ENCODE measurements at places on chromosomes 6 and 20. TPM values are rescaled to one million over a fixed set of nuclear protein-coding genes. Genes with fewer than 3 reads are reported as not detected.
A peak's percentile ranks its signal among the peaks of the same experiment; 100 is the strongest.

Gene SPACA1
- total RNA-seq = not detected

Gene XKR7
- 13.5 TPM for total RNA-seq

Gene MYMX
- total RNA-seq = 0.52 TPM

Gene TMEM244
- not detected for total RNA-seq

Gene TRIM31
- total RNA-seq = not detected

Gene HACE1
- total RNA-seq = 16.6 TPM

Gene SIRPB1
- total RNA-seq = 0.21 TPM

Gene DUSP15
- total RNA-seq = 21.0 TPM

Gene SLC17A9
- not detected for total RNA-seq

Gene RPS6KA2
- total RNA-seq = 20.9 TPM

GRCh38 chr6:24891004-24891403, 44.8 kb downstream of the RIPOR2 start:
- no peak for ATAC-seq

GRCh38 chr20:47319517-47320252, 36.8 kb downstream of the ZMYND8 start:
- ATAC-seq = peak; percentile 26

GRCh38 chr6:8844968-8845367, 409.6 kb upstream of the SLC35B3 start:
- no peak for ATAC-seq

DNA sequence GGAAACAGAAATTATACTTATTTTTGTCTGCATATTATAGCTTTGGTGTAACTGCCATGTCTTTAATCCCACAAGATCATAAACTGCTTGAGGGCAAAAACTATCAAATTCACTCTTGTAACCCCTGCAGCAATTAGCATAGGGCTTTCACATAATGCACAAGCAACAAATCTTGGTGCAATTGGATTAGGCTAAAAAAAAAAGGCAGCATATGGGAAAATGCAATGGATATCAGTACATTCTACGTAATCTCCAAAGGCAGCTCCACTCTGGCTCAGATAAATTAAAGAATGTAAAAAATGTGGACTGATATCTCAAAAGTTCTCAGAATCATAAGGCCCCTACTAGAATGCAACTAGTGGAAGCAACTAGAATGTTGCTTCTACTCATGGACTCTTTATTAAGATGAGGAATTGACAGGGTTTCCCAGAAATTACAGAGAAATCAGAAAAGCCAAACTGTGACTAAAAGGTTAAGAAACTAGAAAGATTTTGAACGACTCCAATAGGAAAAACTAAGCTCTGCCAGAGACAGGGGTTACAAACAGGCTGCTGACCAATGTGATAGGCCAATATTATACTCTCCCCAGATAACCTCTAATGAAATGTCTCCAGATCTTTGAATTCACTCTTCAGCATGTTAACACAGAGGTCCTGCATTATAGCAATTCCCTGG, 55.0 kb downstream of the FILIP1 start:
- no peak for ATAC-seq

DNA sequence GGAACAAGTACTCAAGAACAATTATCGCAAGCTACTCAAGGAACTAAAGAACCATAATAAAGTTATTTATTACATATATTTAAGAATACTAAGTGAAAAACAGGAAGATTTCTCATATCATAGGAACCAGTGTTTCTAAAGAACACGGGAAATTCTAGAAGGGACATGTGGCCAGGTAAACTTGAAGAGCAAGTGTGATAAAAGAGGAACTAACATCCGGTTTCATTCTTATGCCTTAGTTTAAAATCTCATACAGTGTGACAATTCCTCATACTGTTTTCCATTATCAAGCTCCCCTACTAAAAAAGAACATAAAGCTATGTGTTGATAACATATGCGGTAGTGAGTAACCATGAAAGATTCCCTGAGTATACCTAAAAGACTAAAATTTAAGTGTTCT, 163.5 kb upstream of the SHLD1 start:
- no peak for ATAC-seq

DNA sequence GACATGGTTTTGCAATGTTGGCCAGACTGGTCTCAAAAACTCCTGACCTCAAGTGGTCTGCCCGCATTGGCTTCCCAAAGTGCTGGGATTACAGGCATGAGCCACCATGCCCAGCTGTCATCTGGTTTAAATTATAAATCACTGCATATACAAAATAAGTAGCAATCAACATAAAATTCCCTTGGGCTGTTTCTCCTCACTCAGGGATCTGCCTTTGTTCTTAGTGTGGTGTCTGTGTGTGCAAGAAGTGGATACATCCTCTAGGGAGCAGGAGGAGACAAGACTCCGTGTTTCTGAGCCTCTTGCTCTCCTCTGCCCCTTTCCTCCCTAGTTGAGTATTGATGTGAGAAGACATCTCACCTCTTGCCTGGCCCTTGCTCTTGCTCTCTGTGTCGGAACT, 65.2 kb upstream of the ADGRF4 start:
- no peak for ATAC-seq

DNA sequence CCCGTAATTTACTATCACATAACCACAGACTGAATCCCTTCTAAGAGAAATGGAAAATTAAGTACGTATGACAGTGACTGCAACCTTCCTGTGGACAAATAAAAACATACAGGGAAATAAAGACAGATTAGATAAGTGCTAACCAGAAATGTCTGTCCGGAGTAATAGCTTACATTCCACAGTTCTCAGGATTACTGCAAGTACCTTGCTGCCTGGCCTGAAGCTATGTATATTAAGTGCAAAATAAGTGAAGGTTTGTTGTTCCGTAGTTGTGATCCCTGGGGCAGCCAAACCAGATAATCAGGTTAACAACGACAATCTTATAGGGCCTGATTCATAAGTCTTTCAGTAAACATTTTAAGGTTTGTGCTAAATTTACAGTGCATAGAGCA, 2.8 kb downstream of the NEDD9 start:
- no peak for ATAC-seq

DNA sequence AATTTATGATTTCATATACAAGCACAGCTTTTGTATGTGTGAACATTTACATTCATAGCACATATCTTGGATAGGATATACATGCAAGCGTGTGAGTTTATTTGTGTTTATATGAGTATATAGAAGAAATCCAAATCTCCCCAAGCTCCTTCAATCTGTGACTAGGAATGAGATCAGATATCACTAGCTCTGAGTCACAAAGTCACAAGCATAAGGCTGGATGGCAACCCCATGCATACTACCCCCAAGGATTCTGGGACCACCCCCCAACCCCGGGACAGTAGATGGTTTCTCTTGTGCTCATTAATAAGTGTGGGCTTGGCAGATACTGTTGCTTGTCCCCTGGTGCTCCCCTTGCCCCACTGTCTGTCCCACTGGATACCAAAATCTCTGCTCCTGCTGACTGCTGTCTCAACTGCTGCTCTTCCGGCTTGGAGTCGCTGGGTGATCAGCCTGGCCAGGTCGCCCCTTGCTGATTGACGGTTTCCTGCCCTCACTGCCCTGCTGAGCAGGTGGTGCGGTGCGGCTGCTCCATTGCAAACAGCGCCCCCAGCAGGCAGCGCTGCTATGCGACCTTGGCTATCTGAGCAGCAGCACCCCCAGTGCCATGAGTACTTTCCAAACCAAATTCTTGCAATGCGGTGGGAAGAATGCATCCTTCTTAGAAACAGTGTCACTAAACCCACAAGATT, 279.4 kb downstream of the CD83 start:
- ATAC-seq = no peak

- ATAC-seq = no peak
Measured at GRCh38 chr6:36066817-36067216, 39.2 kb downstream of the MAPK14 start.

DNA sequence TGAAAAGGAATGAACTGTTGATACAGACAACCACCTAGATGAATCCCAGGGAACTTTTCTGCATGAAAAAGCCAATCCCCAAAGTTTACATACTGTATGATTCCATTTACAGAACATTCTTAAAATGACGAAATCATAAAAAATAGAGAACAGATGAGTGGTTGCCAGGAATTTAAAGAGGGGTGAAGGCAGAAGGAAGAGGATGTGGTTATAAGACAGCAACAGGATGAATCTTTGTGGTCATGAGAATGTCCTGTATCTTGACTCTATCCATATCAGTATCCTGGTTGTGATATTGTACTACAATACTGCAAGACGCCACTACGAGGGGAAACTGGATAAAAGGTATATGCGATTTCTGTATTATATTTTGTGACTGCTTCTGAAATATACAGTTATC, 70.1 kb upstream of the EMILIN3 start:
- ATAC-seq = no peak

- no peak for ATAC-seq
Measured at GRCh38 chr6:128290221-128290620, 230.2 kb downstream of the PTPRK start.

GRCh38 chr6:135093578-135093977, 39.0 kb upstream of the HBS1L start:
- ATAC-seq = no peak

- ATAC-seq = peak; percentile 18
Measured at GRCh38 chr6:158660333-158660754, 10.5 kb downstream of the SYTL3 start.

- peak; percentile 22 for ATAC-seq
Measured at GRCh38 chr20:1283522-1284510, 17.7 kb downstream of the SNPH start.

DNA sequence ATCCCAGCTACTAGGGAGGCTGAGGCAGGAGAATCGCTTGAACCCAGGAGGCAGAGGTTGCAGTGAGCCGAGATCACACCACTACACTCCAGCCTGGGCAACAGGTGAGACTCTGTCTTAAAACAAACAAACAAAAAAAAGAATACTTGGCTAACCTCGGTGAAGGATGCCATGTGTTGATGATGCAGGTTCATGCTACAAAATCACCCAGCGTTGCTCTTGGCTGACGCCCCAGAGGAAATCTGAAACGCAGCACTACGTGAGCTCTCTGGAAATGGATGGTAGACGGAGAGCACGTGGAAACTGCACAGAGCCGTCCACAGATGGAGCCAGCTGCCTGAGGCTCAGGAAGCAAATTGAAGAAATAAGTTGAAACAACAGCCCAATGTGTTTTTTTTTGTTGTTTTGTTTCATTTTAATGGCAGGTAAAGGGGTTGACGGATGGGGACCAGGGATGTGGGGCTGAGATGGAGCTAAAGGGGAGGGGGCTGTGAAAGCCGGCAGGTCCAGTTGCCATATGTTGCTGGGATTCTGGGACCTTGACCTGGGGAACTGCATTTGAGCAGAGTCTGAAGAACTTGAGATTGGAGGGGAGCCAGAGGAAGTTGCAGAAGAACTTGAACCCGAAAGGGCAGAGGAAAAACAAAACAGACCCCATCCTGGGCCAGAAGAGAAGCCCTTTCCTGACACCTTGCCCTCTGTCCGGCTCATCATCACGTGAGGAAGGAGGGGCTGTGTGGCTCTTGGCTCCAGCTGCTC, 12.8 kb upstream of the MANBAL start:
- ATAC-seq = peak; percentile 95

DNA sequence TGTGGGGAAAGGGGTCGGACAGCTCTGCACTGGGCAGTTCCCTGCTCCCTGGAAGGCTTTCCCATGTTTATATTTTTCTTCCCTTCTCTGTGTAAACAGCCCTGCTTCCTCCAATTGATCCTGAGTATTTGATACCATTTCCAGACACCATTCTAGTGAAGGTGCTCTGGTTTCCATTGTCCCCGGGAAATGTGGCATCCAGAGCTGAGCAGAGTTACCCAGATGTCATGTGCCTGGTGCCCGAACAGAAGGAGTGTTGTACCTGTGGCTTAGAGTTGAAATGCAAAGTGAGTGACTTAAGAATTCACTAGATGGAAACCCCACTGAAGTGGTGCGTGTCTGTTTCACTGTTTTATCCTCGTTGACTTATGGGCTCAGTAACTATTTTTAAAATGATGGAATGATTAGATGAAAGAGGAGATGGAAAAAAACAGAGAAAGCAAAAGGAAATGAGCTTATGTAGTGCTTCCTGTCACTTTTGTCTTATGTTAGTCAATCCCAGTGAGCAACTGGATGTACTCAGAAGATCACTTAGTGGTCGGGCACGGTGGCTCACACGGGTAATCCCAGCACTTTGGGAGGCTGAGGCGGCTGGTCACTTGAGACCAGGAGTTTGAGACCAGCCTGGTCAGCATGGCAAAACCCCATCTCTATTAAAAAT, 83.8 kb downstream of the SASH1 start:
- no peak for ATAC-seq
